Uterus (tissue), 4 donors: ENCODE measurements at places on chromosomes 1 and 21.

DNA sequence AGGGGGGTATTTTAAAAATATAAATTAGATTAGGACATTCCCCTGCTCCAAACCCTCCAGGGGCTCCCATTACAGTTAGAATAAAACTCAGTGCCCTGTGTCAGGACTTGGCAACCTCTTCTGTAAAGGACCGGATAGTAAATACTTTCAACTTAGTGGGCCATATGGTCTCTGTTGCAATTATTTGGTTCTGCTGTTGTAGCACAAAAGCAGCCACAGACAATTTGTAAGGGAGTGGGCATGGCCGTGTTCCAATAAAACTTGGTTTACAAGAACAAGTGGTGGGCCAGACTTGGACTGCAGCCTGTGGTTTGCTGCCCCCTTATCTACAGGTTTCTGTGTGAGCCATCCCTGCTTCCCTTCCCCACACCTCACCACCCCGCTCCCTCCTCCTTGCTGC is 92.0 kb downstream of the ACTL8 start:
- DNase-seq, result no peak

- no peak for DNase-seq
These were observed 583.9 kb downstream of the SMYD3 start for GRCh38 chr1:245923215-245923614.

DNA sequence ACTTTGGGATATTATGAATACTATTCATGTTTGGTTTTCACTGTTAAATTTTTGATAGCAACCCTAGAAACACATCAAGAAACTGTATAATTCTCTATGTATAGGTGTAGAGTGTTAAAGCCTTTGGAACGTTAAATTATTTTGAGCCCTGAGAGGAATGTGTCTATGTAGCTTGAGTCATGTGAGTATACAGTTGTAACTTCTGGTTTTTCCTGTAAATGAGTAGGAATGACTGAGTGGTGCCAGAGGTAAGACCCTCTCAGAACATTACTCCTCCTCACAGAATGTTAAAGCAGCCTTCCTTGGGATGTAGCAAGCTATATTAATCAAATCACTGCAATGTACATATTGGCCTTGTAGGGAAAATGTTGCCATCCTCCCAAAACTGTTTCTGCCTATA is 69.0 kb downstream of the C1orf21 start:
- no peak for DNase-seq

DNA sequence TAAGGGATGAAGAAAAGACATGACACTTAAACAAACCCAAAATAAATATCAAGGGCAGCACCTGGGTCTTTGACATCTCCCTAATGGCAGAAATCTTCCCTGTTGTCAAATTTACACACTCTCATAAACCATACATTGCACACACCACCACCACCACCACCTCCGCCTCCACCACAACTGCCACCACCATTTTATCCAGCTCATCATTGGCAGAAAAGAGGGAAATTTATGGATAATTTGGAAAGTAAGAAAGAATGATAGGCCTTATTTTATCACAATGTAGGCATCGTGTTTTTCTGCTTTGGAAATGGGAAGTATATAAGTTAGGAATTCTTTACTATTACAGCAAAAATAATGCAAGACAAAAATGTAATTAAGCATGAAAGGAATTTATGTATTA is 27.3 kb upstream of the RGS13 start:
- DNase-seq, result no peak

- DNase-seq, result no peak
These were observed 3.6 kb upstream of the CRABP2 start for GRCh38 chr1:156709031-156709430.

- no peak for DNase-seq
These were observed 36.7 kb upstream of the MTF2 start for GRCh38 chr1:93042187-93043056.

GRCh38 chr1:61724506-61724812 is 482 bp downstream of the TM2D1 start:
- DNase-seq, result no peak

GRCh38 chr21:43273708-43274021 is 104.9 kb downstream of the CRYAA start:
- DNase-seq, result no peak

GRCh38 chr1:206000641-206001339 is 2.4 kb downstream of the RAB7B start:
- no peak for DNase-seq

DNA sequence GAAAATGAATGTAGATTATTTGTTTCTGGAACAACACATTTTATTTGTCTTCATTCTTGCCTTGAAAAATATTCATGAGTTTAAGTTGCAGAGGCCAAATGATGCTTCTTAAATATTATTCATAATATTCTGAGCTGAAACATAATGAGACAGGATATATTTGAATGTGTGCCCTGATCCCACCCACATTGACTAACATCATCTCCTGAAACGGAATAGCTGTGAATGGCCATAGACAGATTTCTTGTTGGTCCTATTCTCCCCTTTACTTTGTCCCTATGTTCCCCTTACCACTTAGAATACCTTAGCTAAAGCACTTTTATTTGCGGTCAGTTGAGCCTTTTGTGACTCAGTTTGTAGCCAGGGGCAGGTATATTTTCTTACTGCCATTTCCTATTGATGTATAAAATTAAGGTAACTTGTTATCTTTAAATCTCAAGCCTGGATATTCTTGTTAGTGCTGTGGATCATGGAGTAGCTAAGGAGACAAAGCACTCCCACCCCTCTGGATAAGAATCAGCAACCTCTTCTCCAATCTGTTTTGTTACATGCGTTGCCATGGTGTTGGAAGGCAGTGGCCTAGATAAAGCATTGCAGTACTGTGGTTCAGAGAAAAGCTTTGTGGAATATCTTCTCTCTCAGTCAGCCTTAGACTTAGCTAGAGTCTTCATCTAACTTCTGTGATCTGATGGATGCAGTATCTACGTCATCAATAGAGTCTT is 478.5 kb upstream of the DEPDC1 start:
- no peak for DNase-seq

GRCh38 chr1:3478187-3478586 is 23.7 kb downstream of the ARHGEF16 start:
- DNase-seq, result no peak

- no peak for DNase-seq
These were observed at the start of gene PLA2G2D for GRCh38 chr1:20119347-20119746. PLA2G2D (minus strand) TSS chr1:20119536; CDS start chr1:20119498, 38 bp downstream.

GRCh38 chr1:243939167-243939848 is 89.3 kb upstream of the AKT3 start:
- no peak for DNase-seq

GRCh38 chr1:180544050-180544449 is 14.7 kb upstream of the OVAAL start:
- no peak for DNase-seq

DNA sequence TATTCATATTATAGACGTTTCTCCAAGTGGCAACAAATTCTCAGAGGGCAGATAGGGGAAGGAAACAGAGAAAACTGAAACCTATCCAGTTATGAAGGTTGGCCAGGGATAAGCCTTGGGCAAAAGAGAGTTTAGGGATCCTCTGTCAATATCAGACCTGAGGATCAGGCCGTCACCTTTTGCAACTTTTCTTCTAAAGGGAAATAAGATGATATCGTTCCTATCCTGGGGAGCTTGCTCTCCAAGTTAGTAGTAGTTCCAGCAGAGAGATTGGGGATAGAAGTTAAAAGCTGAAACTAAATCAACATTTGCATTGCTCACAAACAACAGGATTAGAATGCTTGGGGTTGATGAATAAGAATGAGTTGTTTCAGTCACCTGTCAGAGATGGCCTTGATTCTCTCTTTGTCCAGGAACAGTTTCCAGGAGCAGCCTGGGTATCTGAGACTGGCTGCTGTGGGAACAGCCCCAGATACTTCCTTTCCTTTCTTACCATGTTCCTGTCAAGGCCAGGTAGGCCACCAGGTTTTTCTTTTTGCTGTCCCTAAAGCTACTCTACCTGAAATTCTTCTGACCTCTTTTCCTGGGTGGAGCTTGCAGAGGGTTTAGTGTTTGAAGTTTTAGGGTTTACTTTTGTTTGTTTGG is 2.5 kb downstream of the RIIAD1 start:
- no peak for DNase-seq

DNA sequence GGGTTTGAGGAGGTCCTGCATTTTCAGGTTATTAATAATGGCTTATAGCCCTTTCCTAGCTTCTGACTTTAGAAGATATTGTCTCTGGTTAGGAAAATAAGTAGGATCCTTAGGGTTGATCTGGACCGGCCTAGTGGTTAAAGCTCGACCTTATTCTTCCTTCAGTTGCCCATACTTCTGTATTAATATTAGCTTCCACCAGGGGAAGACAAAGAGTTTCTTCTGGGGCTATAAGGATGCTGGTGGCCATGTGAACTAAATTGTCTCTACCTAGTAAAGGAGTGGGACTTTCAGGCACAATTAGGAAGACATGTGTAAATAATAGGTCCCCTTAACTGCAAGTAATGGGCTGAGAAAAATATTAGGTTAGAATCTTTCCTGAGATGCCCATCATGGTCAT is 20.6 kb upstream of the FCGR2A start:
- DNase-seq, result no peak

DNA sequence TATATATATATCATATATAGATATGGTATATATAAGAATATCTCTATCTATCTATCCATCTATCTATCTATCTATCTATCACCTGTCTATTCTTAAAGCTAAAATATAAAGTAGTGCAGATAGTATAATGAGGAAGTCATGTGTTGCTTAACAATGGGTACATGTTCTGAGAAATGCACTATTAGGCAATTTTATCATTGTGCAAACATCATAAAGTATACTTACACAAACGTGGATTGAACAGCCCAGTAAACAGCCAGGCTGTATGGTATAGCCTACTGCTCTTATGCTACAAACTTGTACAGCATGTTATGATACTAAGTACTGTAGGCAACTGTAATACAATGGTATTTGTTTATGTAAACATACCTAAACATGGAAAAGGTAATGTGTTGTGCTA is 621.0 kb upstream of the NCAM2 start:
- no peak for DNase-seq

GRCh38 chr1:8317647-8318381 is at the start of gene SLC45A1:
SLC45A1 (plus strand) TSS chr1:8318114; CDS start chr1:8324330, 6,216 bp downstream.
- peak; percentile 84 for DNase-seq

DNA sequence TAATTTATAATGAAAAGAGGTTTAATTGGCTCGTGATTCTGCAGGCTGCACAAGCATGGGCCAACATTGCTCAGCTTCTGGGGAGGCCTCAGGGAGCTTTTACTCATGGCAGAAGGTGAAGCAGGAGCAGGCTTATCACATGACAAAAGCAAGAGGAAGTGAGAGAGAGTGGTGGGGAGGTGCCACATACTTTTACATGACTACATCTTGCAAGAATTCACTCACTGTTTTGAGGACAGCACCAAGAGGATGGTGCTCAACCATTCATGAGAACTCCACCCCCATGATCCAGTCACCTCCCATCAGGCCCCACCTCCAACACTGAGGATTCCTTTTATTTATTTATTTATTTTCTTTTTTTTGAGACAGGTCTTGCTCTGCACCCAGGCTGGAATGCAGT is 5.5 kb upstream of the PLEKHM2 start:
- no peak for DNase-seq

DNA sequence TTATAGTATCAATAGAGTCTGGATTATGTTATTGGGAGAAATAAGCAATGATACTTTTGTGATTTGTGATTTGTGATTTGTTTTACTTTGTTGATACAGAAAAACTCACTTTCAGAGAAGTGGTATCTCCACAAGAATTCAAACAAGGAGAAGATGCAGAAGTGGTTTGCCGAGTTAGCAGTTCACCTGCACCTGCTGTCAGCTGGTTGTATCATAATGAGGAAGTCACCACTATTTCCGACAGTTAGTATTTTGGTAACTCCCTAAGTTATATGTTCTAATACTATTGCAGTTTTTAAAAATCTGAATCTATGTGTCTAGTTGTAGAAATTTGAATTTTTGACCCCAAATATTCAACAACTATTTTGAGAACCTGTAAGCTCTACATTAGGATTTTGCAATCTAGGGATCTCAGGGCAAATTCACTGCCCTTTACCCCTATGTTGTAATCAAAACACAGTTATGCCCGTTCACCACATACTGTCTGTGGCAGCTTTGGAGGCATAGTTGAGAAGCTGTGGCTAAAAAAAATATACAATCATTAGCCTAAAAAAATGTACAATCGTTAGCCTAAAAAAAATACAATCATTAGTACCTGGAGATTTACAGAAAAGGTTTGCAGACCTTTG is 288.1 kb downstream of the NCAM2 start:
- no peak for DNase-seq

DNA sequence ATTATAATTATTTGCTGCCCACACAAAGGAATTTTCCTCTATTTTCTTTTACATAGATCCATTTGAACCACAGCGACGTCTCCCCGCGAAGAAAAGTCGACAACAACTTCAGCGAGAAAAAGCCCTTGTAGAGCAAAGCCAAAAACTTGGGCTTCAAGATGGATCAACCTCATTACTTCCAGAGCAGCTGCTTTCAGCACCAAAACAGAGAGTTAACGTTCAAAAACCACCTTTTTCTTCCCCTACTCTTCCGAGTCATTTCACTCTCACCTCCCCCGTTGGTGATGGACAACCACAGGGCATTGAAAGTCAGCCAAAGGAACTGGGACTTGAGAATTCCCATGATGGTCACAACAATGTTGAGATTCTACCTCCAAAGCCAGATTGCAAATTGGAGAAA is 7.2 kb downstream of the GORAB start:
- DNase-seq, result no peak

- DNase-seq, result no peak
These were observed 32.8 kb upstream of the BACH1 start for GRCh38 chr21:29265690-29266479.

GRCh38 chr1:31181515-31182343 is 58.0 kb downstream of the NKAIN1 start:
- peak; percentile 22 for DNase-seq
